ENCODE measurements at places on chromosomes 11 and 22.

DNA sequence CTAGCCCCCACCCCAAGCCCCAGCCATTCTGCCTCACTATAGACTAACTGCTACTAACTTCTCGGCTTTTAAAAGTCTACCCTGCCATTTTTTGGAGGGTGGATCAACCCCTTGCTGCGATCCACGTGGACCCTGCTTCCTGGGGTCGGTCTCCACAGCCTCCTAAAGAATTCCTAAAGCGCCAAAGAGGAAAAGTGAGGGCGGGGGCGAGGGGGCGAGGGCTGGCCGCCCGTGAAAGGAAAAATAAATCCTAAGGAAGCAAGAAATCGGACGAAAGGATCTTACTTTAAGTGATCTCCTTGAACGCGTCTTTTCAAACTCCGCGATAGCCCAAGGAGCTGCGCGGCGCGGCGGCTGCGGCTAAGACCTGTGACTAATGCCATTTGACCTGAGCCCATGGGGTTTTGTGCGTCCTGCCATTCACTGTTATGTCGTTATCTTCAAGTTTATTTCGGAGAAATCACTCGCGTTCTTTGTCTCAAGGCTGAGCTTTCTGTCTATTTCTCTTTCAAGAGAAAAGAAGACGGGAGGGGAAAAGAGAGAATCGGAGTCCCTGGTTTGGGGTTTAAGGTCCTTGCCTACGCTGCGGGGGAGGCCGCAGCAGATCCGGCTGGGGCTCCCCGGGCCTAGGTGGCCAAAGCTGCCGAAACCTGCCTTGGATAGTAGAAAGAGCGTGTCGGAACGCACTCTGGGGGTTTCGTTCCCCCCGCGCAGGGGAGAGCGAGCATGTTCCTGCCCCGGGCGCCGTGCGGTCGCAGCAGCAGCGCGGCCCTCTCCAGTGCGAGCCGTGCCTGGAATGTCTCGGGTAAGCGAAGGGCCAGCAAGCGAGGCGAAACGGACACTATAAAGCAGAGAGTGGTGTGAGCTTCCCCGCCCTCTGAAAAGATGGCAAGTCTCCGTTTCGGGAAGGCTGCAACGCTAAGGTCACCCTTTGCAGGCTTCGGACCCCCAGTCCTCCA, 2.8 kb upstream of the DBX1 start:
- DNase-seq = no peak

GRCh38 chr22:35064664-35065063, 1.3 kb upstream of the ISX start:
- DNase-seq = no peak

DNA sequence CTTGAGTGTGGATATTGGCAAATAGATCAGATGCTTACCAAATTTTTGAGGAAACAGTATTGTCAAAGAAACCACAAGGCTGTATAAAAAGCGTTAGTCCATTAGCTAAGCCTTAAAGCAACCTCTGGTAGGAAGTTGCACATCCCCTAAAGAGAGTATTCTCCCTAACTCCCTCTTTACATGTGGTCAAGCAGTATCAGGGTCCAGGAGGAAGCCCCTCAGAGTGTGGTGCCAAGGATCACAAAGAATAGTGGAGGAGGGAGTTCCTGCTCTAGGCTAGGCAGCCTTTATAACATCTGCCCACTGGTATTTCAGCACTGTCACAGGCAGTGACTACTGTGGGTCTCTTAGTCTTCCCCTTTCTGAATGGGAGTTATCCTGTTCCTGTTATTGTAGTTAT, 18.8 kb upstream of the AMPD3 start:
- no peak for DNase-seq

- DNase-seq = no peak
These were observed 3.4 kb upstream of the RASD2 start for GRCh38 chr22:35537232-35537631.

GRCh38 chr11:8100158-8100557, 19.1 kb downstream of the TUB start:
- no peak for DNase-seq

- no peak for DNase-seq
These were observed 37.1 kb upstream of the MMP12 start for GRCh38 chr11:102911758-102912481.

DNA sequence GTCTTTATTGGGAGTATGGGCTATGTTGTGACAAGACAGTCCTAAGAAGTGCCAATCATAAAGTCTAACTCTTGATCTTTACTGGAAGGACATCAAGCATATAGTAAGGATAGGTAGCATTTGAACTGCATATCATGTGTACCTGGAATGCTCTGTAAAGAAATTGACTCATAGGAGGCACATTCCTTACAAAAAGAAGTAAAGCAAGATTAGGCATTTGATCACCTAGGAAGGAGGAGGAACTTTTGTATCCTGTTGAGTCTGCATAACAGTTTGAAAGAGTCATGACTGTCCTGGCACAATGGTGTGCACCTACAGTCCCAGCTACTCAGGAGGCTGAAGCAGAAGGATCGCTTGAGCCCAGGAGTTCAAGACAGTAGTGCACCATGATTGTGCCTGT, 42.2 kb upstream of the DNAJB7 start:
- no peak for DNase-seq

DNA sequence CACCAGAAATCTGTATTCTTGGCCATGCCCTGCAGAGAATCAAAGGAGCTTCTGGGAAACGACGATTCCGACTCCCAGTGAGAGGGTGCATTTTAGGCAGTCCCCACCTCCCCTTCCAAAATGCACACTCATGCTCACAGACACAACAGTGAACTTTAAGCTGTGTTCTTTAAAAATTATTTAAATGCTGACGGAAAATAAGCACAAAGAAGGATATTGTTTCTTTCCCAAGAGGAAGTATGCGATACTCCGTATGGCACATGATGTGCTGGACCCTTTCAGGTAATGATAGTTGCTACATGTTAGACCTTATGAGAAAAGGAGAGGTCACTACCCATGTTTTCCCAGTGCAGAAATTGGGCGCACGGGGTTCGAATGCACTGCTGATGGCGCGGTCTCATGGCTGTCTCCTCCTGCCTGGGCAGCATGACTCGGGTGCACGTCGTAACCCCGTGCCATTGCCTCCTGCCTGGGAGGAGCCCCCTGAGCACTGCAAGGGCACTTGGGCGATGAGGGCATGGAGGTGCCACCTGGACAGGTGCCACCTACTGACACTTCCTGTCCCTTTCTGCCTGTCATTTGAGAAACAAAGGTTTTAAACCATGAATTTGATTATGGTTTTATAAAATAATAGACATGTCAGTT, 63.9 kb upstream of the CTTN start:
- no peak for DNase-seq

DNA sequence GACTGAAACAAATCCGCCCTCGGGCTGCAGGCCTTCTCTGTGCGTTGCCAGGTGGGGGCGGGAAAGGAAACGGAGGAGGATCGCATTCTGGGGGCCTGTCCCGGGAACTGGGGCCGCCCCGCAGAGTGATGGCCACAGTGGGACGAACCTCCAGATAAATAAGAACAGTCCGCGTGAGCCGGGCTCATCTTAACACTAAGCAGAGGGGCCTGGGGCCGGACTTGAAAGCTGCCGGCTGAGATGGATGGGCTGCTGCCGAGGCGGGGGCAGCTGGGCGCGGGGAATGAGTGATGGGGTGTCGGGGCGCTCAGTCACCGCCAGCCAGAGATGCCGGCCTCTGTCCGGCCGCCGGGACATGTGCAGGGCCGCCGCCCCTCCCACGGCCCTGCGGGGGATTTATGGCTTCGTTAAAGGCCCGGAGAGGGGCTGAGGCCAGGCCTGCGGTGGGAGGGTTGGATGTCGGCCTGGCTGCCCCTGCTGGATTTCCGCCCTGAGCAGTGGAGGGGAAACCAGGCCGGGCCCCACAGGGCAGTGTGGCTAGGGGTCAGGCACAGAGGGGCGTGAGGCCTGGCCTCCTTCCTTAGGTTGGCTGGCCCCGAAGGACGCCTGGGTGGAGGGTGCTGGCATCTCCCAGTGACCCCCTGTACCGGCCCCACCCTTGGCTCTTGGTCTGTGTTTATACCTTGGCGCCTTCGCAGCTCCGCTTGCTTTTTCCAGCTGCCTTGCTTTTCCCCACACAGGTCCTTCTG, 45.3 kb upstream of the CD82 start:
- DNase-seq = no peak

DNA sequence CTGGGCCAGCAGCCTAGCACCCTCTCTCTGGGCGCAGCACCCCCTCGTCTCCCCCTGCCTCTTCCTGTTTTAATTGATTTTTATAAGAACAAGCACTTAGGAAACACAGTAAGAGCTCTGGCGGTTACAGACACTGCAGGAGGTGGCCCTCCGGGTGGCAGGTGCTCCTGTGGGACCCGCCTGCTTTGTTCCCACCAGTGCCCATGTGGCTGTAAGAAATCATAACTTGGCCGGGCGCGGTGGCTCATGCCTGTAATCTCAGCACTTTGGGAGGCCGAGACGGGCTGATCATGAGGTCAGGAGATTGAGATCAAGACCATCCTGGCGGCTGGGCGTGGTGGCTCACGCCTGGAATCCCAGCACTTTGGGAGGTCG, 18.4 kb downstream of the TSPAN4 start:
- no peak for DNase-seq

- no peak for DNase-seq
These were observed 22.2 kb downstream of the RRAS2 start for GRCh38 chr11:14336507-14337503.

DNA sequence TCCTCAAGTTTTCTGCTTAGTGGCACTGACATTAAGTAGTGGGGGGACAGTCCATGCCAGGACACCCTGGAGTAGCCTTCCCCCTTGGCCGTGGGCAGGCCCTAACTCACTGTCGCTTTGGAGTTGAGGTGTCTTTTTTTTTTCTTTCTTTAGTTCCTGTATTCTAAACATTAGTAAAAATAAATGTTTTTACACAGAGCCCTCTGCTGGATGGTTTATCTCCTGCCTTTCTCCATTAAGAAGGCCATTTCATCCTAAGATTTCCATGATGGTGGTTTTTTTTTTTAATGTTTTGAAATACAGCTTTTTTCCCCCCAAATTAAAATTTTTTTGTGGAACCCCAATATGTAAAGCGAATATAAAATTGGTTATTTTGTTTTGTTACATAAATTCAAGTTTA, 1.8 kb upstream of the TIGD3 start:
- DNase-seq = no peak

GRCh38 chr22:32951076-32951806, 106.9 kb downstream of the SYN3 start:
- no peak for DNase-seq

- no peak for DNase-seq
These were observed 27.3 kb downstream of the XRCC6 start for GRCh38 chr22:41648432-41648831.

- no peak for DNase-seq
These were observed 56.1 kb upstream of the CDON start for GRCh38 chr11:126118806-126119205.

DNA sequence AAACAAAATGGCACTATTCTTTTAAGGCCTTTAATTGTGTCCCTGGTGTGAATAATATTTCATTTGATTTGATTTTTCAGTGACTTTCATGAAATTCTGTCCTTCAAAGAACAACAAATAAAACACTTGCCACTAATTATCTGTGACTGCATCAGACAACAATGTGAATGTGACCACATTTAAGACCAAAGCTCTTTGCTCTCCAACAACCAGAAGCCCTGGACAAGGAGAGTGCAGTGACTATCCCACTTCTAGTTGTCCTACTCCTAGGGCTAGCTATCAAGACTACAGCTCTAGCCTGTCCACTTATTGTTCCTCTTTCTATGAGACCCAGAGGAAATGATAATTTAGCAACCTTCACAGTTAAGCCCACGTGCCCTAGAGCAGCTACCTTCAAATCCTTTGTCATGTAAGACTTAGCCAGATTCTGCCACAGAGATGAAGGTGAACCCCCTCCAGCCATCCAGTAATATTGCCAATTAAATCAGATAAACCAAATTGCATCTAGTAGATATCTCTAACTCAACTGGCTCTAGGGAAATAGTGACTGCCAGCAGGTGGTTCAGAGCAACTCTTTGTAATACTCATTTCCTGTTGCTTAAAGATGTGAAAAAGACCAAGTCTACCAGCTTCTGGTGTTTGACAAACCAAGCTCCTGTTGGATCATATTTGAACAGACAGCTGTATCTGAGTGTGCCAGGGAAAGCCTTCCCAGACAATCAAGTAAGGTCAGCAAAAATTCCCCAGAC, 142.6 kb upstream of the BLID start:
- no peak for DNase-seq

DNA sequence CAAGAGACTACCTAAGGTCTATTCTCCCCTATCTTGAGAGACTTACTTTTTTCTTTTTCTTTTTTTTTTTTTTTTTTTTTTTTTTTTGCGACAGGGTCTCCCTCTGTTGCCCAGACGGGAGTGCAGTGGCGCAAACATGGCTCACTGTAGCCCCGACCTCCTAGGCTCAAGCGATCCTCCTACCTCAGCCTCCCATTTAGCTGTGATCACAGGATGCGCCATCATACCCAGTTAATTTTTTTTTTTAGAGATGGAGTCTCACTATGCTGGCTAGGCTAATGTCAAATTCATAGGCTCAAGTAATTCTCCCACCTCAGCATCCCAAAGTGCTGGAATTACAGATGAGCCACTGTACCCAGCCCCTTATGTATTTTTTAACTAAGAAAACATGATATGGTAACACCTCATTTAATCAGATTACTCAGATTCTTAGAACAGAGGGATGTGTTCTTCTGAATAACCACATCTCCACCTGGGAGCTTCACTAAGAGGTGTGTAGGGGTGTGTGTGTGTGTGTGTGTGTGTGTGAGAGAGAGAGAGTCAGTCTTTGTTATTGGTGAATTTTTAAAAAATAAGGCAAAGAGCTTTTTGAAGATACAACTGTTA, 102.9 kb downstream of the USP35 start:
- DNase-seq = no peak

- no peak for DNase-seq
These were observed 22.5 kb downstream of the CLPB start for GRCh38 chr11:72411623-72412419.

- DNase-seq = no peak
These were observed 6.2 kb downstream of the TBX1 start for GRCh38 chr22:19766511-19767426.

- DNase-seq = no peak
These were observed 679 bp downstream of the SPCS2 start for GRCh38 chr11:74949753-74950137.

DNA sequence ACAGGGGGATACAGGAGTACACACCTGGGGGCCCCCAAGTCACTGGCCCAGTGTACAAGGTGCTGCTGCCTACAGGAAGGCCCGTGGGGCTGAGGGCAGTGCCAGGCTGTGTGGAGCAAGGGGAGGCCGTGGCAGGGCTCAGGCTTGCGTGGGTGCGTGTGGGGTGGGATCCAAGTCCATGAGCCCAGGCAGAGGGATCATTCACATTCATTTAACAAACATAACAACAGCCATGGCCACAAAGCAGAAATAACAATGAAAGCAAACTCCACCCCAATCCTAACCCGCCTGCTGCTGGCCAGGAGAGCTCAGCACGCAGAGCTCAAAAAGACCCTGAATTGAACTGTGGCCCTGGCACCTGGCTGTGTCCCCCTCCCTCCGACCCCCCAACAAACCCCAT, 17.0 kb upstream of the SCGB1A1 start:
- no peak for DNase-seq

DNA sequence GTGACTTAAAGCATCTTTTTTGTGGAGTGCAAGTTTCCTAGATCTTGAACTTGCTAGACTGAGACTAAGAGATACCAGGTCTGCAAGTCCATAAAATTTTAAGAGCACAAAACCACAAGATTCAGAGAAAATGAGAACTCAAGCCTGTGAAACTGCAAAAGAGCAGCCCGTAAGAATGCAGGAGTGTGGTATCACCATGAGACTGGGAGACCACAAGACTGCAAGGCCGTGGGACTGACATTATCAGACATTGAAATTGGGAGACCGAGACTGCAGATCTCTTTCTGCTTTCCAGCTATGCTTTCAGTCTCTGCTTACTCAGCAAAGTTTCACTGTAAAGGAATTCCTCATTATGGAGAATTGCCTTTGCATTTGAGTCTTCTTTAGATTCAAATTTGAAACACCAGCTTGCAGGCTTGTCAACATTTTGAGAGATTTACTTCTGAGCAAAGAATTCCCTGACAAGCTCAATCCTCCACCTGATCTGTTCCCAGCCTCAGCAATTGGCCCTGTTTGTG, 621.2 kb downstream of the KCNA4 start:
- DNase-seq = no peak

Measured in stimulated activated CD8-positive, alpha-beta memory T cell treated with anti-CD3 and anti-CD28 coated beads, Interleukin-2, amount 100 ng/mL, for 1 hour (primary cell).